ENCODE measurements at places on chromosomes 3 and 15. TPM values are rescaled to one million over a fixed set of nuclear protein-coding genes. Genes with fewer than 3 reads are reported as not detected.

SUCLG2 gene
- total RNA-seq = 36.4 TPM

NOX5 gene
- not detected for total RNA-seq

ASB14 gene
- total RNA-seq = not detected

SEMA3G gene
- 5.2 TPM for total RNA-seq

DNA sequence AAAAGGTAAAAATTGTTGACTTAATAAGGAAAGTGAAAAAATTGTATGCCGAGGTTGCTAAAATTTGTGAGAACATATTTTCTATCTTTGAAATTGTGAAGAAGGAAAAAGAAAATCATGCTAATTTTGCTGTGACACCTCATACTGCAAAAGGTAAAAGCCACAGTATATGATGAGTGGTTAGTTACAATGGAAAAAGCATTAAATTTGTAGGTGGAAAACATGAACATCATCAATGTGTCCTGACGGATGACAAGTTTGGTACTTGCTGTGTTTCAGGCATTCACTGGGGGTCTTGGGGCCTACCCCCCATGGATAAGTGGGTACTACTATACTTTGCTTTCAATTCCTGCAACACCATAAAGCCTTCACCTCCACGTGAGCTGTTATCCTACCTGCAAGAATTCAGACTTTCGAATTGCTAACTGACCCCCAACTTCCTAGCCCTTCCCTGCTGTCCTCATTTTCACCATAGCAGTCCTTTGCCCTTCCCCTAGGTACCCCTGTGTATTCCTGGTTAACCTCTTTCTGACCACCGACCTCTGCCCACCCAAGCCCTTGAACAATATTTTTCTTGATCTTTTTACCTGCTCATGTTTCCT, 62.4 kb downstream of the RAB7A start:
- peaks cover 31% of the 10 kb centered on the region for H3K4me1 ChIP-seq
- no peaks in the 10 kb centered on the region for H3K36me3 ChIP-seq
- no peak overlapping the region for H3K27ac ChIP-seq
- H3K27me3 ChIP-seq = no peaks in the 10 kb centered on the region
- H3K4me3 ChIP-seq = no peak overlapping the region

GRCh38 chr15:35669021-35669420, 123.1 kb upstream of the DPH6 start:
- no peak overlapping the region for H3K27ac ChIP-seq
- no peaks in the 10 kb centered on the region for H3K4me1 ChIP-seq
- no peaks in the 10 kb centered on the region for H3K36me3 ChIP-seq
- no peaks in the 10 kb centered on the region for H3K27me3 ChIP-seq
- DNase-seq = no peak
- H3K4me3 ChIP-seq = no peak overlapping the region

GRCh38 chr15:48477795-48478360, 146.6 kb downstream of the DUT start:
- no peak for DNase-seq
- H3K4me3 ChIP-seq = no peak overlapping the region
- no peaks in the 10 kb centered on the region for H3K4me1 ChIP-seq

DNA sequence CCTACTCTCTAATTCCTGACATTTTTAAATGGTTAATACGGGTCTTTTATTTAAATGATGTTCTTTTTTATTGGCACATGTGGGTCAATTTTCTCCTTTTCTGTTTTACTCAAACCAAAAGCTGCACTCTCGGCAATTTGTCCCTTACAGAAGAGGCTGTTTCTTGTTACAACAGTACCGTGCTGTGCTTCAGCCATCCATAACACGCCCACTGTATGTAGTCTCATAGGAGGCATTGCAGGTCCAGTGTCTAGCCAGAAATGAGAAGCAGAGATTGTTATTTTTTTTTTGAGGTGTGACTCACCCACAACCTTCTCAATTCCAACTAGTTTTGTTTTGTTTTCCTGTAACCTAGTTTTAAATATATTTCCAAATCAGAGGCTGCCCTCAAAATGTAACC, 164.6 kb downstream of the GMNC start:
- no peak overlapping the region for H3K27ac ChIP-seq
- H3K4me1 ChIP-seq = peaks cover 16% of the 10 kb centered on the region
- no peak overlapping the region for H3K4me3 ChIP-seq
- H3K36me3 ChIP-seq = no peaks in the 10 kb centered on the region
- DNase-seq = no peak

DNA sequence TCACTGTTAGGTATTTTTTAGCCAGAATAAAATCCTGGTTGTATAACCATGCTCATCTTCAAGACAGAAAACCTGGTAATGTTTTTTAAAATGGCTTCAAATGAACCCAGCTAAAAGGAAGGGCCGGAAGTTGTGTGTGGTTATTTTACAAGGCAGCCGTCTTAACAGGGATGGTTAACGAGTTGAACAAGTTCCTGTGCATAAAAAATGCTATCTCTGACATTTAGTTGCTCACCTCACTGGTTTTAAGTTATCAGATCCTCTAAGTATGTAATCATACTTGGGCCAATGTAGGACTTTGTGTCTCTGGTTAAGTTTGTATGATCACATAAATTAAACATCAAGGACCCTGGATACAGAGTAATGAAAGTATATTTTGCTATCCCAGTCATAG, 2.1 kb downstream of the ATP11B start:
- H3K4me1 ChIP-seq = peaks cover 21% of the 10 kb centered on the region
- no peak overlapping the region for H3K27ac ChIP-seq
- DNase-seq = no peak
- H3K36me3 ChIP-seq = peaks cover 3% of the 10 kb centered on the region
- H3K27me3 ChIP-seq = peaks cover 4% of the 10 kb centered on the region

GRCh38 chr15:63367900-63368299, 13.7 kb downstream of the CA12 start:
- no peak for DNase-seq
- no peak overlapping the region for H3K4me3 ChIP-seq
- H3K4me1 ChIP-seq = peaks cover 11% of the 10 kb centered on the region
- H3K27me3 ChIP-seq = no peaks in the 10 kb centered on the region
- no peaks in the 10 kb centered on the region for H3K36me3 ChIP-seq
- no peak overlapping the region for H3K27ac ChIP-seq

DNA sequence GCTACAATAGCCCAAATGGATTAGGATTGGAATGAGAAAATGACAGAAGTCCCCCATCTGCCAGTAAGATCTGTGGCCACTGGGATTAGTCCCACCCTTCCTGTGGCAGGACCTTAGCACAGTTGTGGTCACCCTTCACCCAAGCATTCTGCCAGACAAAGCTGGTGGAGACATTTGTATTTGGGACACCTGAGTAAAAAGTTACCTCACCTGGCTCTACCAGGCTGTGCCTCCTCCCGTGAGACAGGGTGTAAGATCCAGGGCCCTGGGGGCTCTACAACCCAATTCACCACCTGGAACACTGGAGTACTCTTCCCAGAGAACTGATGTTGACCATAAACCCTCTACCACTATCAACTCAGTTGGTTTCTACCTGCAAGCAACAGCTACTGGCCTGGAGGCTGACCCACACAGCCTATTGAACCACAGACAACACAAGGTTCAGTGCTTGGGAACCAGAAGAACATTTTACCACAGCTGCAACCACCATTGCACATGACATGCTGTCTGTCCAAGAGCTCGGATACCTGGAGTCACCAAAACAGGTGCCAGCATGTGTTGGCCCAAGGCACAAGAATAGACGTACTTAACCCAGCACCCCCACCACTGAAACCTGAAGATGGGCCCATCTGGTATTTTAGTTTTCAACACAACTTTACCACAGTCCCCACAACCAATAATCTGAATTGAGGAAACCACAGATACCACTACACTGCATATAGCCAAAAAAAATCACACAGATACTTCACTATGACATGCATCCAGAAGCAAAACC, 1686.7 kb downstream of the SI start:
- H3K27ac ChIP-seq = no peak overlapping the region
- no peak for DNase-seq
- H3K27me3 ChIP-seq = no peaks in the 10 kb centered on the region
- H3K36me3 ChIP-seq = no peaks in the 10 kb centered on the region
- no peaks in the 10 kb centered on the region for H3K4me1 ChIP-seq

GRCh38 chr3:112858410-112859069, 11.9 kb upstream of the CD200R1L start:
- no peaks in the 10 kb centered on the region for H3K27me3 ChIP-seq
- H3K4me1 ChIP-seq = no peaks in the 10 kb centered on the region
- no peak overlapping the region for H3K27ac ChIP-seq
- no peak overlapping the region for H3K4me3 ChIP-seq
- DNase-seq = no peak
- peaks cover 3% of the 10 kb centered on the region for H3K36me3 ChIP-seq

DNA sequence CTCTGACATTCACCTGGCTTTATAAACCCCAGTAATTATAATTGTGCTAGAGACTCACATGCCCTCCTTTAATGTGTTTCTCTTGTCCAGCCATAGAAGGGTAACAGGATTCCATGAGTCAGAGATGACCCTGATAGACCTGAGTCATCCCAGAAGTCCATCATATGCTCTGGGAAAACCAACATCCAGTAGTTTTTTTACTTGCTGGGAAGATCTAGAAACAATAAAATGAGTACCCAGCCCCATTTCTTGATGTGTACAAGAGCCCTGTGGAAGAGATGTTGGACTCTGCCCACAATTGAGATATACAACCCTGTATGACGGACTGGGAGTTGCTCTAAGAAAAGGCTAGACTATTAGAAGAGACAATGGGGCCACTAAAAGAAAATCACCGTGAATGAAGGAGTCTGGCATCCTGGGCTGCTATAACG, 22.4 kb upstream of the THUMPD3 start:
- H3K4me1 ChIP-seq = no peaks in the 10 kb centered on the region
- no peak overlapping the region for H3K27ac ChIP-seq
- DNase-seq = no peak
- peaks cover 2% of the 10 kb centered on the region for H3K36me3 ChIP-seq
- no peaks in the 10 kb centered on the region for H3K27me3 ChIP-seq

- H3K27me3 ChIP-seq = no peaks in the 10 kb centered on the region
- H3K4me3 ChIP-seq = peak overlapping the region; percentile 76
- H3K27ac ChIP-seq = peak overlapping the region; percentile 98
- H3K4me1 ChIP-seq = peaks cover 50% of the 10 kb centered on the region
- DNase-seq = no peak
Observed at GRCh38 chr15:52262364-52262763, 33.2 kb downstream of the MYO5C start.

DNA sequence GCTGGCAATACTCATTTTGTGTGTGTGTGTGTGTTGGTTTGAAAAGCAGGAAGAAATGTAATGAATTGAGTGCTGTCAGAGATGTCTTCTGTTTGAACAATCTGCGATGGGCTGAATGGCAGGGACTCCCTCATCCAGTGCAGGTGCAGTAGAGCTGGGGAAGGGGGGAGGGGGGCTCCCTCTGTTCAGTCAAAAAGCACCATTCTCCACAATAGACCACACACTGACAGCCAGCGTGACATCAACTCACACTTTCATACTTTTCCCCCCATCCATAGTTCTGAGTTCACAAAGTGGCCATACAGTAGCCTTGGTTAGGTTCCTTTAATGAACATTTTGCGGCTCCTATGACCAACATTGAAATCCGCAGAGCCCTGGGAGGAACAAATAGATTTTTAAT, 10.4 kb downstream of the SOX2 start:
- peaks cover 96% of the 10 kb centered on the region for H3K4me1 ChIP-seq
- peak overlapping the region; percentile 78 for H3K4me3 ChIP-seq
- peak overlapping the region; percentile 29 for H3K27ac ChIP-seq
- H3K36me3 ChIP-seq = peaks cover 14% of the 10 kb centered on the region
- no peak for DNase-seq

- H3K27me3 ChIP-seq = no peaks in the 10 kb centered on the region
- H3K27ac ChIP-seq = no peak overlapping the region
- DNase-seq = no peak
- peaks cover 2% of the 10 kb centered on the region for H3K36me3 ChIP-seq
- no peaks in the 10 kb centered on the region for H3K4me1 ChIP-seq
- H3K4me3 ChIP-seq = no peak overlapping the region
Observed at GRCh38 chr3:152031321-152031720, 157.9 kb downstream of the SUCNR1 start.

DNA sequence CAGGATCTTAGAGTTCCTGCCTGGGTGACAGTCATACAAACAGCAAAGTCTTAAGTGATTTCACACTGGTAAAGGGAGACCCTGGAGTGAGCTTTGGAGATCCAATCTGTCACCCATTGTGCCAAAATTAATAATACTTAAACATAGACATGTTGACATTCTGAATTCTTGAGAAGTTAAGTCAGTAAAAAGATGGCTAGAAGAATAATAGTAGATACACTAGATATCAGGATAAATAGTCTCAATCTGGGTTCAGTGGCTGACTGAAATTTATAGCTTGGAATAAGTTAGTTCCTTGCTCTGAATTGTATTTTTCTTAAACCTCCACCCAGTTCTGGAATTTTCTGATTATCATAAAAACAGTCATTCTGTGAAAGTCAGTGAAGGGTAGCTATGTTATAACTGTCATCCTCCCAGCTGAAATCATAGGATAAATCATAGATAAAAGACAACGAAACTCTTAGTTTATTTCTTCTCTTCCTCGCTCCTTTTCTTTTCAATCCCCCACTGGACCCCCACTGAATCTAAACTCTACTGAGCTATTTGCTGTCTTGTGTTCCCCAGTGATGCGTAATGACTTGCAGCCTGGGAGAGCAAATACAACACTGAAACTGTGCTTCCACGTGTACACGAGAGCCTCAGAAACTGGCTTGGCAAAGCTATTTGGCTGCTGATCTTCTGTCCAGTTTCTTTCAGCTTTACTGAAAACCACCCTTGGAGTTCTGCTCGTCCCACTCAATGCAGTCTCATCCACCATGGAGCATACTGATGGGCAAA, 175.4 kb upstream of the TP63 start:
- H3K27ac ChIP-seq = no peak overlapping the region
- H3K4me3 ChIP-seq = no peak overlapping the region
- no peaks in the 10 kb centered on the region for H3K4me1 ChIP-seq
- no peaks in the 10 kb centered on the region for H3K36me3 ChIP-seq
- H3K27me3 ChIP-seq = no peaks in the 10 kb centered on the region
- no peak for DNase-seq

- DNase-seq = peak; percentile 89
- peak overlapping the region; percentile 94 for H3K27ac ChIP-seq
- H3K4me3 ChIP-seq = peak overlapping the region; percentile 88
- H3K4me1 ChIP-seq = peaks cover 9% of the 10 kb centered on the region
- H3K27me3 ChIP-seq = peaks cover 6% of the 10 kb centered on the region
Observed at GRCh38 chr15:68256675-68257450, 20.7 kb upstream of the FEM1B start.

GRCh38 chr3:31370681-31371080, 162.0 kb upstream of the STT3B start:
- DNase-seq = no peak
- no peak overlapping the region for H3K27ac ChIP-seq
- no peak overlapping the region for H3K4me3 ChIP-seq
- H3K4me1 ChIP-seq = no peaks in the 10 kb centered on the region
- no peaks in the 10 kb centered on the region for H3K36me3 ChIP-seq

GRCh38 chr3:139378587-139379241, 10.7 kb downstream of the COPB2 start:
- no peaks in the 10 kb centered on the region for H3K4me1 ChIP-seq
- no peak for DNase-seq
- no peak overlapping the region for H3K4me3 ChIP-seq
- no peaks in the 10 kb centered on the region for H3K27me3 ChIP-seq
